ENCODE measurements at places on chromosomes 4 and X.

GRCh38 chr4:61204353-61205060 lies 4.4 kb downstream of the ADGRL3 start:
- no peak for DNase-seq

- DNase-seq: no peak
These were observed 48.6 kb upstream of the RASL11B start for GRCh38 chr4:52813546-52813945.

DNA sequence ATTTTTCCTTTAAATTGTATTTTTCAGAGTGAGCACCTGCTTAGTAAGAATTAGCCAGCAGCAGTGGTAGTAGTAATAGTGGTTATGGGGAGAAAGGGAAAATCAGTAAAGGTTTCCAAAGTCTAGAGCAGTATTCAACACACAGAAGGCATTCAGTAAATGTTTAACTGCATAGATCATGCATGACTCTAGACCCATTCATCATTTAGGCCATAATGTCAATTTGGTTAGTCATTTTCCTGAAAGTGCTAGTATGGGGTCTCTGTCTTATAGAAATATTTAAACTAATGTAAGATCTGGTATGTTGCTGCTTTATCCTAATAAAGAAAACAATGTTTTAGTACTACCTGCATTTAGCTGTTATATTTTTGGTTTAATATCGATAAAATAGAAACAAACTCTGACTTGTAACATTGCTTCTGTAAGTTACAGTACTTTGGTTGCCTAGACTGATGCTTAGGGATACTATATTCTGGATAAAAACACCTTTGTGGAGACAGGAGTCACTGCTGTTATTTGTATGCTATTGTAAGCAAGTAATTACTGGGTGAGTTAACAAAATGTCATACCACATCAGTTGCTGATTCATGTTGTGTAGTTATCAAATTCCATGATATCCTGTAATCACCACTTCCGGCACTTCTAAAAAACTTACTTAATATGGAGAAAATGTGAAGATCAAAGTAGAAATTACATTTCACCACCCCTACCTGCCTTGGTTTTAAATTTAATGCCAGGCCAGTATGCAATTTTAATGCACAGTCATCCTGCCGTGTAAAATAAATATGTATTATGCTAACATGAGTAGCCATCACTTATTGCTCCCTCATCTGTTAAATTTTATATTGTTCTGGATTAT lies 115.8 kb upstream of the BMPR1B start:
- no peak for DNase-seq

GRCh38 chr4:165766976-165767375 lies 106.1 kb upstream of the TLL1 start:
- no peak for DNase-seq

DNA sequence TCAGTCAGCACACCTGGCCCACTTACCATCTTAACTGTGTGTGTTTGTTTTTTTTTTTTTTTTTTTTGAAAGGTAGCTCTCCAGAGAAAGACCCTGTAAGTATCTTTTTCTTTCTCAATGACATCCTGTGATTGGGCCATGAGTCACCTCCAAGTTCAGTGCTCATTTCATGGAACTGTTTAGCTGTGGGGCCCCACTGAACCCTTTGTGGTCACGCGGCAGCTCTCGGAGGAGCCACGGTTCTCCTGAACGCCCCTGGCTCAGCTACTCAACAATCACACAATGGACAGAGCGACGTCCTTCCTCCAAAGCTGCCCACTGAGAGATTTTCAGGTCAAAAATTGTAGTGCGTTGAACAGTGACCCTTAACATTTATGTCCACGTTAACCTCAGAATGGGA lies 14.2 kb upstream of the IL3RA start:
- no peak for DNase-seq

DNA sequence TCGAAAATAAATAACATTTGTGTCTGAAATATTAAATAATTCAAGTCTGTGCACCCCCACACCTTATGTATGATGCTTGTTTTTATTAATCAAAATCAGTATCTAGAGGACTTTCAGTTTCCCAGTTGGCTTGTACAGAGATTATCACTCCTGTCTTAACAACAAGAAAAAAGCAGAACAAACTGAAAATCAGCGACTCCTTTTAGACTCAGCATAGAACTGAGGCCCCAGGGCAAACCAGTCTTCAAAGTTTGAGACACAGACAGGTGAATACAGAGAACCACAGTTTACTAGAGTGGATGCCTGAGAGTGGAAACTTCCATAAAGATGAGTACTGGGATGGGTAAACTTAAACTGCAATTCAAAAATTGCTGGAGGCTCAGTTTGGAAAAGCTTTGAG lies 142.8 kb upstream of the KLF8 start:
- no peak for DNase-seq

DNA sequence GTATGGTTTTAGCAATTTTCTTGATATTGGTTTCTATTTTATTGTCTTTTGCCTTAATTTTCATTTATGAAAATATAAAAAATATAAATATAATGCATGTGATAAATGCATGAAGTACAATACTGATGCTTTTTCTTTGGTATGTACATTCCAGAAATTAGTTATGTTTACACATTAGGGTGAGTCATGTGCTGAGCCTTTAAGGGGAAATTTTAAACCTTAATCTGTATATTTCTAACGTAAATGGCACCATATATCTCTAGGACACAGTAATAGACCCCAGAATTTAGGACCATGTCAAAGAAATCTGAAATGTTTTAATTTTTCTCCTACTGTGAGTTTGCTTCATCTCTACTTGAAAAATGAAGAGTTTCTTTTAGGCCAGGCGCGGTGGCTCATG lies 117.8 kb upstream of the SPRY1 start:
- no peak for DNase-seq

DNA sequence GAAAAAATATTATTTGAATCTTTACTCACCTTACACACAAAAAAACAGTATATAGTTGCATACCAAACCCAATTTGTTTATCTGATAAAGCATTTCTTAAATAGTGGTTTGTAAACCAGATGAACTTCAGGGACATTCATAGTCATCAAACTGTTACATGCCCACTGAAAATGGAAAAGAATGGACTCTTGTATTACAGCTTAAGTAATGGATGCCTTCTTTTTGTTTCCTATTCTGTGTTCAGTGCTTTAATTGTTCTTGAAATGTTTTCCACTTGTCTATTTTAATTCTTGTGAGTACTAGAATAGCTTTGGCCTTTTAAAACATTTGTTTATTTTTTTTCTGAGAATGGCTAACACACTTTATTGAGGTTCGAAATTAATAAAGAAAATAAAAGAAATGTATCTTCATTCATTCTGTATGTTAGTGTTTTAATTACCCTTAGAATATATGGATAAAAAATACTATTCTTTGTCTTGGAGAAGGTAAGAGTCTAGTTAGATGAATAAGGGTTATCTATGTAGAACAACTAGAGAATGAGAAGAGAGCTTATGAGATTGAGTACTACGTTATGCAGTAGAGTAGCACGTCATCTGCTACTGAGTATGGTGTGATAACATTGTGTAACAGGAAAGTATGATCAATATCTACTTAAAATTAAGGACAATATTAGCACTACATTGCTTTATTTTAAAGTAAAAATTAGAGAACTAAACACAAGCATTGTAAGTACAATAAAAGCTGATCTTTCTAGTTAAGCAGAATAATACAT lies 9.9 kb downstream of the CPEB2 start:
- DNase-seq: no peak

- DNase-seq: no peak
These were observed 2.8 kb downstream of the SORCS2 start for GRCh38 chr4:7195141-7195515.

- no peak for DNase-seq
These were observed 903.0 kb downstream of the FSTL5 start for GRCh38 chr4:161260819-161261218.

- no peak for DNase-seq
These were observed 1.2 kb downstream of the PRKX start for GRCh38 chrX:3712051-3712869.

GRCh38 chr4:81667539-81667938 lies 195.8 kb upstream of the RASGEF1B start:
- no peak for DNase-seq

- DNase-seq: no peak
These were observed 139.2 kb upstream of the AADAT start for GRCh38 chr4:170229006-170229405.

DNA sequence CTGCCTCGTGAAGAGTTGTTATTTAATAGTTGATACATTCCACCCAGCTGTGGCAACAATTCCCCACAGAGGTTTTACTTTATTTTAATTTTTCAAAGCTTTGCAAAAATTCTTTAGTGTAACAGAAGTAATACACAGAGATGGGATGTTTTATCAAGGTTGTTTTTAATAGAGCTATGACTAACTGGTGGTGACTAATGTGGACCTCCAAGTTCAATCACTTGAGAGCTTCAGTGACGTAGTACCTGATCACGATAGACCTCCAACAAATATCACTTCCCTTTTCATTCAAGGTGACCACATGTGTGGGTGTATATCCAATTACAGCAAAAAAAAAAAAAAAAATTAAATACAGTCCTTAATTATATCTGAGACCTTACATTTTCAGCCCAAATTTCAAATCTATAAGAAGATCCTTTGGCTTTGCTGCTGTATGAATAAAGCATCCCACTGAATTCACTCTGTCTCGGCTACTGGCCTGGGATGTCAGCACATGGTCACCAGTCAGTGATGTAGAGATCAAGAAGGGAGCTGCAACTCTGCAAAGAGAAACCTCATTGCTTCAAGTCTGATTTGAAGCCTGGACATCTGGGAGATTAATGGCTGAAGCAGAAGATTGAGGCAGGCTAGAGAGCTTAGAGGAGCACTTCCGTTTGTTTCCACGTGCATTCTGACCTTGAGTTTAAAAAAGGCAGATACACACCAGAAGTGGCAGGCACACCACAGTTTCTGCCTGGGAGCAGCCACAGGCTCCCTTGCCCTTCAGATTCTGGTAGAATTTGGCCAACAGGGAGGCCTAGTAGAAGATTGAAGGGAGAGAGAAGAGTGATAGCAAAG lies 345.9 kb upstream of the NOCT start:
- DNase-seq: no peak

DNA sequence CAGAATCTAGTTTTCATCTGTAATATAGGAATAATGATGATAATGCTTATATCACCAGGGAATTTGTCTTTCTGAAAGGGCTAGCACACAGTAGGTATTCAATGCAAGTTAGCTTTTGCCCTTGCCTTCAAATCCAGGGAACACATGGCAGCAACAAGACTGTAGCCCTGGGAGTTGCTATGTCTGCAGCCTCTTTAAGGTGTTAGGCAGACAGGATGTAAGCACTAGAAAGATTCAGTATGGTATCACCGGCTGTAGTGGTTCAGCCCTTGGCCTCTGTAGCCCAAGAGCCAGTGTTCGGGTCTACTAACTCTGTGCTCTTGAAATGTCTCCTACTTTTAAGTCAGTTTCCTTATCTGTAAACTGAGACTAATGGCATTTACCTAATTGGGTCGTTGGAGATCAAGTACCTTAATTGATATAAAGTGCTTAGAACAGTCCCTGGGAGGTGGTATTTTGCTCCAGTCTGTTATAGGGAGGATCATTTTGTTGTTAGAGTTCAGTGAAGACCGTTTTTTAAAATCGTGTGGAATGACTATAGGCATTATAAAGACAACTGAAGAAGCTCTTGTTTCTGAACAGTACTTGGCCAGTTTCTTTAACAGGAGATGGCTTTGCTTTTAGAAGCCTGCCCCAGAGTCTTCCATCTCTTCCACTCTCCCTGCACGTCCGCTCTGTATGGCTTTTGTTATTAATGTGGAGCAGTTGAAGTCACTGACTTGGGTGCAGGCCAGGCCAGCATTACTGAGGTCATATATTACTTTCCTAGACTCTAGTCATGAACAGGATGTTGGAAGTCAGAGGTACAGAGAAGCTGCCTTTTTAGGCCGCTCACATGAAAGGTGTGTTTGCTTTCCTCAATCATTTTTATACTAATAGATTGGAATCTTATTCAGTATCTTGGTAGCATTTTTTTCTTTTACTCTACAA lies 44.8 kb downstream of the GAB1 start:
- DNase-seq: no peak
